ENCODE measurements at places on chromosomes 11 and 22. TPM values are rescaled to one million over a fixed set of nuclear protein-coding genes. Genes with fewer than 3 reads are reported as not detected.

TRIM29 gene
- 1,078 TPM for polyA plus RNA-seq

HBE1 gene
- not detected for polyA plus RNA-seq

GDPD4 gene
- not detected for polyA plus RNA-seq

TSPAN32 gene
- 0.47 TPM for polyA plus RNA-seq

VWA5A gene
- 6.6 TPM for polyA plus RNA-seq

CCDC15 gene
- polyA plus RNA-seq: 0.69 TPM

GTSE1 gene
- 7.4 TPM for polyA plus RNA-seq

VPS11 gene
- polyA plus RNA-seq: 22.4 TPM

NLRX1 gene
- 38.8 TPM for polyA plus RNA-seq

TMEM80 gene
- 53.9 TPM for polyA plus RNA-seq

IPO7 gene
- 18.2 TPM for polyA plus RNA-seq

SCO2 gene
- 0.61 TPM for polyA plus RNA-seq

NXPE1 gene
- not detected for polyA plus RNA-seq

CAPN5 gene
- 26.6 TPM for polyA plus RNA-seq

SPI1 gene
- 3.9 TPM for polyA plus RNA-seq

PGGHG gene
- 10.3 TPM for polyA plus RNA-seq

FAM181B gene
- polyA plus RNA-seq: 0.51 TPM

UBQLNL gene
- polyA plus RNA-seq: 0.49 TPM

SPON1 gene
- 0.75 TPM for polyA plus RNA-seq

RAB38 gene
- polyA plus RNA-seq: 17.9 TPM

HSCB gene
- polyA plus RNA-seq: 11.4 TPM

C11orf16 gene
- not detected for polyA plus RNA-seq

CALCA gene
- polyA plus RNA-seq: not detected

KCNJ11 gene
- polyA plus RNA-seq: 0.67 TPM

LYVE1 gene
- polyA plus RNA-seq: 6.2 TPM

DYNC2H1 gene
- 6.0 TPM for polyA plus RNA-seq

OR52B2 gene
- not detected for polyA plus RNA-seq

SLC22A12 gene
- polyA plus RNA-seq: not detected

OR8H1 gene
- not detected for polyA plus RNA-seq

WBP2NL gene
- polyA plus RNA-seq: 0.13 TPM

ANGPTL5 gene
- 0.02 TPM for polyA plus RNA-seq

MPZL2 gene
- polyA plus RNA-seq: 150 TPM

TMEM45B gene
- polyA plus RNA-seq: 59.9 TPM

CBY1 gene
- polyA plus RNA-seq: 28.9 TPM

CARNS1 gene
- polyA plus RNA-seq: 0.21 TPM

TMEM126A gene
- 45.6 TPM for polyA plus RNA-seq

KDM4E gene
- polyA plus RNA-seq: not detected

TYR gene
- not detected for polyA plus RNA-seq

PCSK7 gene
- polyA plus RNA-seq: 22.8 TPM

MFRP gene
- not detected for polyA plus RNA-seq

SOX6 gene
- 2.4 TPM for polyA plus RNA-seq

SERPIND1 gene
- polyA plus RNA-seq: 0.20 TPM

CASP5 gene
- polyA plus RNA-seq: not detected

PTPRCAP gene
- polyA plus RNA-seq: 6.2 TPM

TMEM134 gene
- polyA plus RNA-seq: 154 TPM

SNX32 gene
- polyA plus RNA-seq: 0.15 TPM

MPPED2 gene
- 1.4 TPM for polyA plus RNA-seq

GVQW3 gene
- 0.16 TPM for polyA plus RNA-seq

AIFM3 gene
- polyA plus RNA-seq: 1.1 TPM

OR8D1 gene
- not detected for polyA plus RNA-seq

RAB39A gene
- not detected for polyA plus RNA-seq

All from esophagus (tissue), 2 donors.